ENCODE measurements at places on chromosomes 3 and 15.

DNA sequence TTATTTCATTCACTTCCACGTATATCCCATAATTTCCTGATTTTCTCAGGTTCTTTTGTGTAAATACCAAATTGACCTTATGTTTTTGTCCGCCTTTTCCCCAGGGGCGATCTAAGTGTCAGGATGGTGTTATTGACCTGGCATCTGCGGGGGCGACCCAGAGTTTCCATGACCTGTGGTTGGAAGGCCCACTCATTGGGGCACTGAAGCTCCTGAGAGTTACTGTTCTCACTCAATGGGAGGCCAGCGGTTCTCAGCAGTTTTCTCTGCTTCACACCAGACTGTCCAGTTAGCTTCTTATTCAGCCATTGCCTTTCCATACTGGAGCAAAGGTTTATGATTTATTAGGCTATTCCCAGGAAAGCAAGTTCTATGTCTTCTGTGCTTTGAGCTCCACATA is 53.3 kb downstream of the B3GALNT1 start:
- no peak for DNase-seq

GRCh38 chr15:40047415-40048210 is 8.6 kb upstream of the SRP14 start:
- no peak for DNase-seq

GRCh38 chr3:72144773-72145505 is 360.0 kb upstream of the PROK2 start:
- peak; percentile 84 for DNase-seq

DNA sequence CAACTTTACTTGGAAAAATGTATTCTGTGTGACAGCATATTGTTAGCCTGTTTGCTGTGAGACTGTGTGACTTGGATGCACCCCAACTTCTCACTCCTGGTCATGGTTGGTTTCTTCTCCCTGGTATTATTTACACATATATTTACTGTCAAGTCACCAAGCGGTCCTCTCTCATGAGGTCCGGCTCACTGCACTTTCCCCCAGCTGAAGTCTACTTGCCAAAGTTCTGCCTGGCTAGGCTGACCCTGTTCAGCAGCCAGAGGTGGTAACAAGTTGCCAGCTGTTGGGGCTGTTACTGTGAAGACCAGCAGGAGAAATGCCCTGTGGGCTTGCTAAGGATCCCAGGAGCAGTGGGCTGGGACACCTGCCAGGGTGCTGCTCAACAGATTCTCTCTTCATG is 337.5 kb downstream of the MFSD1 start:
- no peak for DNase-seq

GRCh38 chr15:41517895-41518449 is 4.3 kb upstream of the LTK start:
- DNase-seq: no peak

DNA sequence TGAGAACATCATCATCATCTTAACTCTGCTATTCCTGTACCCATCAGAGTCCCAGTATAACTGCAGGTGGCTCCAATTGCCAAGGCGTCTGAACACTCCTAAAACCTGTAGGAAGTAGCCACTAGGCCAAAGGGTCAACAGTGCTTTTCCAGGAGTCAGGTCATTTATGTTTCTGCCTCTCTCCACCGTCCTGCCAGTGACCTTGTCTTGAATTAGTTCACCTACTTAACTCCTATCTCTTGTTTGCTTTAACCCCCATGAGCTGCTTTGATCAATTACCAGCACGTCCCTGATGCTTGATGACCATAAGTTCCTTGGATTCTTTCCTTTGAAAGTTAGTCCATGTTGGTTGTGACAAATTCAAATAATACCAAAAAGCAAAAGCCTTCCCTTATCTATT is 169.8 kb upstream of the ANKRD28 start:
- DNase-seq: no peak

DNA sequence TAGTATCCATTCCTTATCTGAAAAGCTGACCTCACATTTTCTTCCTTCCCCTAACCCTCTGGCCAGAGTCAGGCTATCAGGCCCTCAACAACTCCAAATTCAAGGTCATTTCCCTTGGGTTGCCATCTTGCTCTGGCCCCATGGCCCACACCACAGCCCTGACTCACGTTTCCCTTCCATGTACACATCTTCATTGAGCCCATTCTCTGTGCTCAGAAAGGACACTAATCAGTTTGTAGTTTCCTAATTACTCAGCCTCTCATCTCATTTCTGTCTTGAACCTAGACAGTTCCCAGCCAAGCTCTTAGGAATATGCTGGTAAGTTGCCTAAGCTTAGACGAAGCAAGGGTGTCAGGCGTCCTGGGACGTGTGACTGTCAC is 14.9 kb downstream of the TGM5 start:
- no peak for DNase-seq

DNA sequence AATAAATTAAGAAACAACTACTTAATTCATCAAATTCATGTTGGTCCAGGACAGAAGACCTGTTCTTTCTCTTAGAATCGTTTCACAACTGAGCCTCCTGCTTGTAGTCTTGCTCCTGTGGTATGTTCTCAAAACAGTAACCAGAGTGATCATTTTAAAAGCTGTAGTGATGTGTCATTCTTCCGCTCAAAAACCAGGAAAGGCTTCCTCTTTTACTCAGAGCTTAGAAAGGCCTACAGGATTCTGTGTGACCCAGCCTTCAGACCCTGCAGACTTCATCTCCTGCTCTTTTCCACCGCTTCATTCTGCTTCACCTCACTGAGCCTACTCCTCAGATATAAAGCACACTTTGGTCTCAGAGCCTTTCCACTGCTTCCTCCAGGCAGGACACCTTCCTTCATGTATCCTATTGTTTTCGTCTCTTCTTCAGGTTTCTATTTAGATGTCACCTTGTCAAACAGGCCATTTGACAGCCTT is 22.7 kb downstream of the ST6GAL1 start:
- no peak for DNase-seq

DNA sequence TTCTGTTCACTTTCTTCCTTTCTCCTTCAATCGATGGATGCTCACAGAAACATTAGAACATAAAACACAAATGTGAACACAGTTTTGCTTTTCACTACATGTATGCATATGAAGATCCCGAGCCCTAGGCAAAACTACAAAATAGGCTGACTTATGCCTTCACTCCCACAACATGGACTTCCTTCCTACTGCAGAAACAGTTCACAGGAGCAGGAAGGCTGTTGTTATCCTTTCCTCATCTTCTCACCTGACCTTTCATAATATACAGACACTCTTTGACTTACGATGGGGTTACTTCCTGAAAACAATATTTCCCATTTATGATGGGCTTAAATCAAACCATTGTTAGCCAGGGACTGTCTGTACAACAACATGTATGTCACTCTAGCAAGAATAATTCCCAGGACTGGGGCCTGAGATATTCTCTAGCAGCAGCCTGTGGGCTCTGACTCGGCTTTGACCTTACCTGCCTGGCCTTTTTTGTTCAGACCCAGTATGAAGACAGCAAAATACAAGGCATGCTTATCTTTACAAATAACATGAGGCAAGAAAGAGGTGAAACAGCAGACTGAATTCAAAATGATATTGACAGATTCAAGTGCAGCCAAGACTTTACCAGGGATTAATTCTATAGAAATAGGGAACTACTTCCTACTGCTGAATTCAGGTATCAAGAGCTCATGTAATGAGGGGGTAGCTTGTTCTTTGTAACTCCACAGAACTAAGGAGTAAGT is 51.8 kb upstream of the PLXND1 start:
- DNase-seq: no peak

GRCh38 chr3:88059380-88060170 is 520 bp downstream of the ZNF654 start:
- peak; percentile 55 for DNase-seq

DNA sequence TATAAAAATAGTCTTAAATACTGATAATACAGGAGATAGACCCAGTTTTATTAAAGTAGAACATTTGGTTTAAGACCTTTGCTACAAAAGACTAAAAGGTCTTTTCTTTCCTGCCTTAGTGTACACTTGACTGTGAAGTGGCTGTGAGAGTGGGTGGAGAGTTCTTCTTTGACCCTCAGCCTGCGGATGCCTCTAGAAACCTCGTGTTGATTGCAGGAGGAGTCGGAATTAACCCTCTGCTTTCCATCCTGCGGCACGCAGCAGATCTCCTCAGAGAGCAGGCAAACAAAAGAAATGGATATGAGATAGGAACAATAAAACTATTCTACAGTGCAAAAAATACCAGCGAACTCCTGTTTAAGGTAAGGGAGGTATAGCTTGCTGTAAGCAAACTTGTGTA is 36.5 kb downstream of the OXNAD1 start:
- no peak for DNase-seq

GRCh38 chr15:54580643-54581042 is 602.4 kb downstream of the UNC13C start:
- no peak for DNase-seq

DNA sequence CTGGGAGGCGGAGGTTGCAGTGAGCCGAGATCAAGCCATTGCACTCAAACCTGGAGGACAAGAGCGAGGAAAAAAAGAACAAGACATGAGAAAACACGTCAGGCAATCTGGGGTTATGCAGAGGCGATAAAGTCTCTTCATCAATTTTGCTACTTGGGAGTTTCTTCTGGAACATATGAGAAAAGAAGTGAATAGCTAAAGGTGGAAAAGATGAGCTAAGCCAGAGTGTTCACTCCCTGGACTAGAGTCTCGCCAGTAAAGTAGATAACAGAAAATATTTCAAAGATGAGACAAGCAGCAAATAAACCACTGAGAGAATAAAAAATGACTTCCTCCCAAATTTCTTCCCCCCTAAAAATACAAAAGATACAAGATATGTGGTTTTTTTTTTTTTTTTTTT is 188.4 kb upstream of the HES1 start:
- DNase-seq: no peak

GRCh38 chr3:105791131-105791530 is 77.7 kb downstream of the CBLB start:
- no peak for DNase-seq

DNA sequence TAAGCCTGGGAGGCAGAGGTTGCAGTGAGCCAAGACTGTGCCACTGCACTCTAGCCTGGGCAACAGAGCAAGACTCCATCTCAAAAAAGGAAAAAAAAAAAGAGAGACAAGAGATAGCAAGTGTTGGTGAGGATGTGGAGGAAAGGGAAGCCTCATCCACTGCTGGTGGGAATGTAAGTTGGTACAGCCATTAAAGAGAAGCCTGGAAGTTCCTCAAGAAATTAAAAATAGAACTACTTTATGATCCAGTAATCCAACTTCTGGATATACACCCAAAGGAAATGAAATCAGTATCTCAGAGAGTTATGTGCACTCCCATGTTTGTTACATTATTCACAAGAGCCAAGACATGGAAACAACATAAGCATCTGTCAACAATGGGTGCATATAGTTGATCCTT is 14.9 kb downstream of the PYGO1 start:
- no peak for DNase-seq

DNA sequence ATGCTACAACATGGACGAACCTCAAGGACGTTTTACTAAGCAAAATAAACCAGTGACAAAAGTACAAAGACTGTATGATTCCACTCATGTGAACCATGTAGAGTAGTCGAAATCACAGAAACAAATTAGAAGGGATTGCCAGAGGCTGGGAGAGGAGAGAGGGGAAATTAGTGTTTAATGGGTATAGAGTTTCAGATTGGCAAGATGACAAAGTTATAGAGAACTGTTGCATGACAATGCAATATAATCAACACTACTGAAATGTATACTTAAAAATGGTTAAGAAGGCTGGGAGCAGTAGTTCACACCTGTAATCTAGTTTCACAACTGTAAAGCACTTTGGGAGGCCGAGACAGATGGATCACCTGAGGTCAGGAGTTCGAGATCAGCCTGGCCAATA is 36.9 kb downstream of the PLS1 start:
- DNase-seq: no peak

DNA sequence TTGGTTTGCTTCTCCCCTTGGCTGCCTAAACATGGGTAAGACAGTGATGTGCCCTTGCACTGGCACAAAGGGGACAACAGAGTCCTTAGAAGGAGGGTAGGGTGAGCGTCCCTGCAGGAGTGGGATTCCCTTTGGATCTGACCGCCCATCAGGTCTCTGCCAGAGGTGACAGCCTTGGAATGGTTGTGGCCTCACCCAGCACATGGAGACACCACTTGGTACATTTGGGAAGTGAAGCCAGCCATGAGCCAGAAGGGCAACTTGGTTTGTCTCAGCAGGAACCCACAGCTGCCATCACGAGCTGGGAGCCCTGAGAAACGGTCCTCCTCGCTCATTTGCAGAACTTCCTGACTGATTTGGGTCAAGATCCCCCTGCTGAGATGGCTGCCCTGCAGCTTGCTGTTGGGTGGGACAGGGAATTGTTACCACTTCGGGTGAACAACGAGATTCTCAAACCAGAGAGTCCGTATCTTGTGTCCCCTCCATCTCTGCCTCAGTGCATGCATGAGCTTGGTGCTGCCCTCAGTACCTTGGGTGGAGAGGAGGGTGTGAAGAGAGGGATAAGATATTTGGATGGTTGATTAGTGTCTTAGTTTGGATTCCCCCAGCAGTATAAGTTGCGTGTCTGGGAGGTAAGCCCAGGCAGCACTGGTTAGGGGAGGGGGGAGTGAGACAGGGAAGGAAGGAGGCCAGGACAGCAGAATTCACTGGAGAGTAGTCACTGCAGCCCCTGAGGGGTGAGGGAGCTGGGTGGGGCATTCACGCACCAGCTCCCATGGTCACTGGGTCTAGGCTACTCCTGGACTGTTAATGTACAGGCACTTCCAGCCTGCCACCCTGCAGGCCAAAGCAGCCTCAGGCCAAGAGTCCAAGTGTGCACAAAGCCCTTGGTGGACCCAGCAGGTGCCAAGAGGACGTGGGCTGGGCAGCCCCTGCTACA is 168.8 kb upstream of the TOPAZ1 start:
- DNase-seq: no peak

DNA sequence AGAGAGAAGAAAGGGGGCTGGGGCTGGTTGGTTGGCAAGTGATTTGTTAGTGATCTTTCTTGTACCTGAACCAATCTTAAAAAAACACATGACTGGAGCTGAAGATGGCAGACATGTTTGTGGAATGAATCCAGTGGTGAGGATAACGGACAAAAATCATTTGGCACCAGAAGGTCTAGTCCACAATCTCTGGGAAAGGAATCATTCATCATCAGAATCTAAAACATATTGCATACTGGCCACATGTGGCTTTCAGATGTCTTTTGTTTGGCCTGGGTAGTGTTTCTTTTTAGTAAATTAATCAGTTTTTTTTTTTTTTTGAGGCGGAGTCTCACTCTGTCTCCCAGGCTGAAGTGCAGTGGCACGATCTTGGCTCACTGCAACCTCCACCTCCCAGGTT is 5.0 kb downstream of the NEK11 start:
- no peak for DNase-seq

DNA sequence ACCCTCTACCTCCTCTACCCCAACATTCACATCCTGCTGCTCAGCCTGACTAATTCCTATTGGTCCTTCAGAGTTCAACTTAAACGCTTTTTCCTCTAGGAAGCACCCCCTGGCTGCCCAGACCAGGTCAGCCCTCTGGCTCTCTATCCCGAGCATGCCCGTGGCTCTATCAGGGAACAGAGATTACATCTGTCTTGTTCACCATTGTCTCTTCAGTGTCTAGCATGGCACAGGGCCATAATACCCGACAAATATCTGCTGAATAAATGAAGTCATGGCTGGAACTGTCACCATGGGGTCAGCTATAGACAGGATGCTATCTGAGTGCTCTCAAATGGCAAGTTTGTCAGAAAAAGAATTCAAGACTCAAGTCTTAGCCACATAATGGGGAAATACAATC is 296.9 kb upstream of the CHRNA7 start:
- no peak for DNase-seq

- no peak for DNase-seq
These were observed 32.7 kb upstream of the MCTP2 start for GRCh38 chr15:94198633-94199032.

GRCh38 chr3:12810961-12811360 is 14.5 kb downstream of the CAND2 start:
- no peak for DNase-seq
